PC-9 (cell line): ENCODE measurements at places on chromosomes 6 and 20. TPM values are rescaled to one million over a fixed set of nuclear protein-coding genes. Genes with fewer than 3 reads are reported as not detected.

Gene SLPI
- 55.1 and 111 TPM in 2 replicates for total RNA-seq

Gene RIPPLY2
- not detected in 2 replicates for total RNA-seq

- DNase-seq: no peak
These were observed 177.8 kb downstream of the EDN1 start for GRCh38 chr6:12467706-12468670.

DNA sequence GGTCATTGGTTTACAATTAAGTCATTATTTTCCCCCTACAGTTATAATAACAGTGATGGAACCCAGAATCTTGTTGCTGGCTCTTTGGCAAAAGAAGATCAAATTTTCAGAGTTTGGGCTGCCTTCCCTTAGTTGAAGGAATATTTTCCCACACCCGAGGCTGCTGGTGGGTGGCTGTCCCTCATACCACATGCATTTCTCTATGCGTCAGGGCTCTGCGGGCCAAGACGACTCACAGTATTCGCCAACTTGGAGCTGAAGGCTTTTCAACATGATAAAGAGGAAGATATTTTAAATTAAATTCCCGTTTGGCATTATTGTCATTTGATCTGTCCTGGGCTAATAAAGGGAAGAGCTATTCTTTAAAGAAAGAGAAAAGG lies 102.2 kb upstream of the SASH1 start:
- no peak for DNase-seq

DNA sequence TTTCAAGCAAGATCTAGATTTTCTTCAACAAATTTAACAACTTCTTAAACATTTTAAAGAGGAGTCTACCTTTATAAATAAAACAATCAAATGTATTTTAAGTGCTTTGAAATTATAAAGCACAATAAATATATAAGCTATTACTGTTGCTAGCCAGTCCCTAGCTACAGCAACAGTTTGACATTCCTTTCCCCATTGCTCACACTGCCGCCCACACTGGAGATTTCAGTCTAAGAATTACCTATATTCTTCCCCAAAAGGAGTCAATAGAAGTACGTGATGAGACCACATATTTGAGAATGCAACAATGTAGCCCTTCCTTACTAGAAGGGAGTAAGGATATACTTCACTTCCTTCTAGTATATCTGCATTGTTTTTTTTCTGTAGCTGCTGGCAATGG lies 65.3 kb upstream of the RNF146 start:
- DNase-seq: no peak

Gene CD24
- total RNA-seq: 93.4 and 145 TPM in 2 replicates

- no peak for DNase-seq
These were observed 238.5 kb upstream of the HS3ST5 start for GRCh38 chr6:114581293-114581692.

Gene ERMARD
- 19.3 and 28.2 TPM in 2 replicates for total RNA-seq

Gene SAMD5
- 1.2 and 2.0 TPM in 2 replicates for total RNA-seq

DNA sequence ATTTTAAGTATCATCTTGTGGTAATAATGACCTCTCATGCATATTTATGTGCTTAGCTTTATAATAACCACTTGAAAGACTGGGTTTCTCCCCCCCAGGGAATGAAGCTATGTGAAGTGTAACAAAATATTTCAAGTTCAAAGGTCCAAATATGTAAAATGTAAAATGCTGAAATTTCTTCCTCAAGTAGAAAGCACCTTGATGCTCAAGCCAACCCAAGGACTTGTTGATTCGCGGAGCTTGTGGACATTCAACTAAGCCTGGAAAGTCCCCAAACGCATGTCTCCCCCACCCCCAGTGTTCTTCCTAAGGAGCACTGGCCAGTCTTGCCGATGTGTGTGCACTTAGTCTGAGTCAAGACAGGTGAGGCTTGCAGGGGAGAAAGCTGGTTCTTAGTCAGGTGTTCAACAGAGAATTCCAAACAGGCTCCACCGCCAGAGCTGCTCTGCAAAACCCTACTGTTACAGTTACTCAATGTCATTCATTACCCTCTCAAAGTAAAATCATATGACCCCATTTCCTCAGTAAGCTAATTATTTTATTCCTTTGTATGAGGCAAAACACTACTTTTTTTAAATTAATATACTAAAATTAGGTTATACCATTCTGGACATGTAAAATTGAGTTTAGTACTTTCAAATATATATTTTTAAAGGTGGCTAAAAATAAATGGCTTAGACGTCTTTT lies 46.9 kb upstream of the QKI start:
- DNase-seq: no peak

GRCh38 chr6:150977281-150977680 lies 111.8 kb downstream of the MTHFD1L start:
- DNase-seq: no peak

- DNase-seq: peak; percentile 53
These were observed 616 bp downstream of the TUBB start for GRCh38 chr6:30720738-30721197.

GRCh38 chr20:36261389-36262105 lies 25.3 kb downstream of the AAR2 start:
- DNase-seq: peak; percentile 37

- no peak for DNase-seq
These were observed 153.6 kb upstream of the KCNK16 start for GRCh38 chr6:39476151-39476550.

GRCh38 chr6:119171088-119171841 lies 92.8 kb upstream of the FAM184A start:
- no peak for DNase-seq

DNA sequence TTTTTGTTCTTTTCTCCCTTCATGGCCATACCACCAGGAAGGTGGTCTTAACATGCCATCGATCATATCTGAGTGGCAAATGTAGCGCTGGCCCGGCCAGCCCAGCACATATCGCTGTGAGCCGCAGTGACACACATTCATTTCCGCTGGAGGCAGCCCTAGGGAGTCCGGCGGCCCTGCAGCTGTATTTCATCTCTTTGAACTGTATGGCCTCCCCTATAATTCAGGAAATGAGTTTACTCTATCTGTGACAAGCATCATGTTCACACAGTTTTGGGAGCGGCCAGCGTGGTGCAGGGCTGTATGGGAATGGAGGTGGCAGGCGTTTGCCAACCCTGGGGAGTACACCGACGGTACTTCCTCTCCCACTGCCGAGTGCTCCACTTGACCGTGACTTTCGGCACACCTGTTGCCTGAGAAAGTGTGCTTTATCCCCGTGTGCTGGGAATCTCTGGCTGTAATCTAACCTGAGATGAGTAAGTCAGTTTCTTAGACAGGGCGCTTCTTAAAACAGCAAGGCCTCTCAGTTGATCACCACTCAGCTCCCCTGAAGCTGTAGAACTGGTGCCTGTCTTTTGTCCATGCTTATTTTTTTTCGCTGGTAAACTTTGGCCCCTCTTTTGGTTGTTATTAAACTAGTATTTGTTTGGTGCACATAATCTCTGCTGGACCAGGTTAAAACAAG lies 257.1 kb upstream of the TAB2 start:
- no peak for DNase-seq

DNA sequence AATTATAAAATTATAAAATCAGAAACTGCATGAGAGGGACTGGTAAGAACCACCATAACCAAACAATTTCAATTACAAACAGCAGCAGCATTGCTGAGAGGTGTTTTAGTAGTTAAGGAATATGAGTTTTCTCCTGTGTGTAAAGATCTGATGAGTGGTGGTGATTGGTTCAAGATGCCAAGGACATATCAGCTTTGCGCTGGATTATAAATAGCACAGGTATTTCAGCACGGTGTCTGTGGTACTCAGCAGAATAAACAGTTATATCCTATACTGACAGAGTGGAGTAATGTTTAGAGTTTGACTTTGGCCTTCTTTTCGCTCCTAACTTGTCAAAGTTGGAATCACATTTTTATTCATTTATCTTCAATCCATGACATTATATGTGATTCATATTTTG lies 501.0 kb downstream of the CDH26 start:
- no peak for DNase-seq

GRCh38 chr20:58342104-58342945 lies 32.8 kb downstream of the RAB22A start:
- peak; percentile 31 for DNase-seq

DNA sequence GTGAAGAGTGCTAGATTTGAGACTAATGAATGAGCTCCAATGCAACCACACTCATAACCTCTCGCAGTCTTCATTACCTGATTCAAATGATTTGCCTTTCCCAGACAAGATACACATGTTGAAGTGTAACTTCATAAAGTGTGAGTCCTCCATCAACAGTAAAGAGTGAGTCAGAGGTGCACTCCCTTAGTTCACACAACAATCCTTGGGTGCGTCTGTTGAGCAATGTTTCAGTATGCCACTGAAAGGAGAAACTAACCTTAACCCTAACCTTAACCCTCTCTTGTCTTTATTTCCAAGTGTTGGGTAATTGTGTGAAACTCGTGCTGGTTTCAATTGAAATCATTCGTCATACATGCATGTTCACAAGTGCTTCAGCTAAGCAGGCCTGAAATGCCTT lies 21.0 kb upstream of the RIN2 start:
- DNase-seq: peak; percentile 97

- no peak for DNase-seq
These were observed 48.8 kb upstream of the EPB41L1 start for GRCh38 chr20:36105711-36106226.

Gene OR2H2
- total RNA-seq: not detected in 2 replicates

DNA sequence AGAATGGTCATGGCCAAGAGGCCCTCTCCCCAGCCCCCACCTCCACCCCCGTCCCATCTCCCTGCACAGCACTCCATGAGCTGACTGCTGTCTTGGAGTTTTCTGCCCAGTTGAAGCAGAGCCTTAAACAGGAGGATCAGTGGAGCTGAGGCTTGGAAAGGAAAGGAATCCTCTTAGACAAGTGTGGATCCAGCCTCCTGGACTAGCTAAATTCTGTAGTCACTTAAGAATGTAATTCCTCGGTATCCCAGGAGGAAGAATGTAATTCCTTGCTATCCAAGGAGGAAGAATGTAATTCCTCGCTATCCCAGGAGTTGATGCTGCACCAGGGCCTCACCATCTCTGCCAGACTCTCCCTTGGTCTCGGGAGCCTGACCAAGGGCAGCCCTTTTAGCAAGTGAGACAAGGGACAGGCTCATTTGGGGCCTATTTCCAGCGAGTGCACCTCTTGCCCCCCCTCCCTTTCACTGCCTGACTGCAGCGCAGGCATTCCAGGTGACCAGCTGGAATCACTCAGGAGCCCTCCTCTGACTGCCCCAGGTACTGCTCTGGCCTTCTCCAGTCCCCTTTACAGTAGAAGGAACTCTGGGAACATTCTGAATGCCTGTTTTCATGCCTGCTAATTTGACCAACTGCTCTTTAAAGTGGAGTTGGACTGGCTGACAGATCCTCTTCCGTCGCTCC lies 76.2 kb downstream of the TCP11 start:
- no peak for DNase-seq

GRCh38 chr20:16111852-16112412 lies 461.3 kb downstream of the KIF16B start:
- no peak for DNase-seq

- DNase-seq: no peak
These were observed 55.7 kb upstream of the FRMD1 start for GRCh38 chr6:168134560-168135201.

GRCh38 chr20:22861231-22861980 lies 173.7 kb upstream of the SSTR4 start:
- DNase-seq: no peak

Gene STK35
- 36.7 and 38.4 TPM in 2 replicates for total RNA-seq

GRCh38 chr6:89661559-89661958 lies 23.0 kb upstream of the LYRM2 start:
- DNase-seq: no peak

DNA sequence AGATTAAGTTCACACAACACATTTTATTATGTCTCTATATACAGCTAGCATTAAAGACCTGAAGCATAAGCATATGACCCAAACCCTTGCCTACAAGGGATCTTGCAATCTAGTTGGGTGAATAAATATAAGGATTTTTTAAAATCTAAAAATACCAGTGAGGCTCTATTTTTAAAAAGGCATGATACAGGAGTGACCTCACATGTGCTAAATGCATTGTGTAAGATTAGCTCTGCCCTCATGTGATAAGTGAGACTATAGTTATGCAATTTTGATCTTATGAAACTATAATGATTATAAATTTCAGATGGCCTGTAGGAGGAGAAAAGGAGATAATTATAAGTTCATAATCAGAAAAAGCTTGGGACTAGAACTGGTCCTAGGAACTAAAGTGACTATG lies 451.0 kb upstream of the MAN1A1 start:
- DNase-seq: no peak

- no peak for DNase-seq
These were observed 306.7 kb downstream of the RNF144B start for GRCh38 chr6:18693881-18694280.

DNA sequence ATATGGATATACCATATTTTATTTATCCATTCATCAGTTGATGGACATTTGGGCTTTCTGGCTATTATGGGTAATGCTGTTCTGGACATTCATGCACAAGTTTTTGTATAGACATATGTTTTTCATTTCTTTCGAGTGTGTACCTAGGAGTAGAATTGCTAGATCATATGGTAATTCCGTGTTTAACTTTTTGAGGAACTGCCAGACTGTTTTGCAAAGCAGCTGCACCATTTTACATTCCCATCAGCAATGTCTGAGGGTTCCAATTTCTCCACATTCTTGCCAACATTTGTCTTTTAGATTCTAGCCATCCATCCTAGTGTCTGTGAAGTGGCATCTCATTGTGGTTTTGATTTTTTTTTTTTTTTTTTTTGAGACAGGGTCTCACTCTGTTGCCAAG lies 20.8 kb downstream of the SRC start:
- no peak for DNase-seq

Gene ME1
- 82.0 and 111 TPM in 2 replicates for total RNA-seq

Gene NFATC2
- 6.3 and 6.8 TPM in 2 replicates for total RNA-seq

DNA sequence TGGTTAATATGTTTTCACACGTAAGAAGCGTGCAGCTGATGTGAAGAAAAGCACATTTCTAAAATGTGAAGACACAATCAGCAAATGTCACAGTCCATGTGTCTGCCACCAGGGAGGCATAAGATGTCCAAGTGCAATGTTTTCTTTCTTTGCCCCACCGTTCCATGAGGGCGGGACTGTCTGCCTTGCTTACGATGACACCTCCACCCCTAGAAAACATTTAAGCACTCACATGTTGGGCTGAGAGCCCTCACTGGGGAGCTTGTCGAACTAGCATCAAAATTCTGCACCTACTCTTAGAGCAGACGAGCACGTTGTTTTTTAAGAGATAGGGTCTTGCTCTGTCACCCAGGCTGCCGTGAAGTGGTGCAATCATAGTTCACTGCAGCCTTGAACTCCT lies 57.6 kb downstream of the PSMG4 start:
- no peak for DNase-seq

- no peak for DNase-seq
These were observed 18.6 kb downstream of the SNX14 start for GRCh38 chr6:85574932-85575598.

DNA sequence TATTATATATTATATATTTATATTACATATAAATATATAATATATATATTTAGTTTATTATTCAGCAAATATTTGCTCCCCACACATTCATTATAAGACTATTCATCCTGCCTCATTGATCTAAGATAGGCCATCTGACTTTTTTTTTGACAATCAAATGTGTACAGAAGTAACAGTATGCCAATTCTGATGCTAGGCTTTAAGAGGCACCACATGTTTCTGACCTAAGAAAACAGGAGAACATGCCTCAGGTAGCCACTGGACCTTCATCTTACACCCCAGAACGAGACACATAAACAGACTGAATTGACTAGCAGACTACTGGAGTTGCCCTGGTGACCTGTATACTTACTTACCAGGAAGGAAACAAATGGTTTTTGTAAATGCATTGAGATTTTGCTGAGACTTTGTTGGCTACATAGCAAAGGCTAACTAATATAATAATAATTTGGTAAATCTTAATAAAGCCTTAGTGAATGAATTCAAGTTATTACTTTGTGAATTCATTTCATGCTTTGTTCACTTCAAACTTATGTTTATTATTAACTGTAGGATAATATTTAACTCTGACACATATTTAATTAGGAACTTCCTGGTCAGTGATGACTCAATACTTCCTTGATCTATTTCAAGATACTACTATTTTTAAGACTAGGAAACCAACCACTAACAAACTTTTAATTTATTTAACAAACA lies 13.4 kb upstream of the MYO6 start:
- peak; percentile 83 for DNase-seq
